ENCODE measurements at places on chromosomes 1 and 21.
A peak's percentile ranks its signal among the peaks of the same experiment; 100 is the strongest.

DNA sequence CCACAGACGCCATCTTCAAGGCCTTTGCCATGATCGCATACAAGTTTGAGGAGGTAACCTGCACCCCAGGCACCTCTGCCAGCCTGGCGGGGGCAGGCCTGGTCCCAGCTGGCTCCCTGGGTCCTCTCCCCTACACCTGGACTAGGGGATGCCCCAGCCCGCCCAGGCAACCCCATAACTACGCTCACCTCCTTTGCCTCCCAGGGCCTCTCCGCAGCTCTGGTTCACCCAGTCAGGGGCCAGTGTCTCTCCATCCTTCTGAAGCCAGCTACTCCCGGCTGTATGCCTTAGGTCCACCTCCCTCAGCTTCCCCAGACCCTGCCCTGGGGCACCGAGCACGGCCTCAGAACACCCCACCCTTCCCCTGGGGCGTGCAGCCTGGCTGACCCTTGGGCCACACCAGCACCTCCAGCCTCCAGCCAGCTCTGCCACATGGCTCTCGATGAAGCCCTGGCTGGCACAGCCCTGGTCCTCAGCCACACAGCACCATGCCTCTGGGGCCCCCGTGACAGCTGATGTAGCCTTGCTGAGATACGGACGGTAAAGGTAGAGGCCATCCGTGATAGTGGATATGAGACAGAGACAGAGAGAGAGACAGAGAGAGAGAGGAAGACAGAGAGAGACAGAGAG, 80.4 kb upstream of the COL6A1 start:
- no peak for DNase-seq

DNA sequence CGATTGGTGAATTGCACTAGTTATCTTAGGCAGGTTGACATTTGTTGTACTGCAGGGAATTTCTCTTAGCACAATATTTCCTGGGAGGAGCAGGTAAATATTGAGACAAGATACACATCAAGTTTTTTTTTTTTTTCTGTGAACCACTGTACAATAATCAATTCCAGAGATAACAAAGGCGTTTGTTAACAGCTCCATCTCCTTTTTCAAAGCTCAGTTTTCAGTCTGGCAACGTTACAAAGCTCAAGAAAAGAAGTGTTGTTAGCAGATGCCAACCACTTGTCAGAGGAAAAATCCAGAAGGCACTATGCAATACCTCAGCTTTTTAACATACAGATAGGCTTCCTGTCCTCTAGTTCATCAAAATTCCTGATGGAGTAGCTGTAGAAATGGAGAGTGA, 40.9 kb upstream of the DAB1 start:
- DNase-seq: no peak

DNA sequence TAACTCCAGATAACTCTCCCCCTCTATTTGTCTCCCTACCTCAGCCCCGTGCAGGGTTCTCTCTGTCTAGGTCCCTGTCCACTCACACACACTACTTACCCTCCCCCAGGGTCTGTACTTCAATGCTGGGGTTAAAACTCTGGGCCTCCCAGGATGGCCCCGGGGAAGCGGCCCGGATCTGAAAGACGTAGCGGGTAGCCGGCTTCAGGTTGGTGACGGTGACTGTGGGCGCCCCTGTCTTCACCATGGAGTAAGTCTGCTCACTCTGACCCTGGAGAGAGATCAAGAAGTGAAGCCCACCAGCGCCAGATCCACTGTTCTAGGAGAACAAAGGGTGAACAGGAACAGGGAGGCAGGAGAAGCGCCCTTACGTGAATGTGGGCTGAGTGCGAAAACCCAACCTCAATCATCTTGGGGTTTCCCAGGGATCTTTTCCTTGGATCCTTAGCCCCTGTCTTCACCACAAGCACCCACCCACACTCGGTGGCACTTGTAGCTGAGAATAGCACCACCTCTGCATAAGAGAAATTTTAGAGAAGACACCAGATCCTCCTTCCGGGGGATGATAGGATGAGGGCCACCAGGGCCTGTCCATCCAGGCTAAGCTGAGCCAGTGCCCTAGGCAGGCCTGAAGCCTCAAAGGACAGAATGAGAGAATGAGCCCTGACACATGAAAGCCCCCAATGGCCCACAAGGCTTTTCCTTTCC, 33.5 kb downstream of the EPHA10 start:
- no peak for DNase-seq

- no peak for DNase-seq
These were observed 356.1 kb downstream of the OMA1 start for GRCh38 chr1:58190267-58190988.

- no peak for DNase-seq
These were observed 3.6 kb downstream of the NHLH2 start for GRCh38 chr1:115837341-115837739.

- no peak for DNase-seq
These were observed 206.3 kb upstream of the KCTD3 start for GRCh38 chr1:215360758-215361157.

DNA sequence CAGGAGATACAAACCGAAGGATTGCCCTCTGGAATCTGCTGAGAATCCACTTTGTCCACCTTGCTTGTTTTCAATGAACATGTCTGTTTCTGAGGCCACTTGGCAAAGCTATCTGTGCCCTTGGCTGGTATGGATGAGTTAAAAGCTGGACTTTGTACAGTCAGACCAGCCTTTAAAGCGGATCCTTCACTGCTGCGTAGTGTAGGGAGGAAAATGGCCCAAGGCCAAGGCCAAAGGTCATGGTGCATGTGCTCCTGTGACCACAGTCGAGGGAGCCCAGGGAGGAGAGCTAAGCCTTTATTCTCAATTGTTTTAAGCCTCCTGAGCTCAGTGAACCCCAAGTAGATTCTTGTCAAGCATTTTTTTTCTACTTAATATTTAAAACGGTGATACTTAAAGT, 37.0 kb downstream of the KCNJ15 start:
- DNase-seq: no peak

GRCh38 chr1:101290119-101290921, 53.5 kb downstream of the S1PR1 start:
- DNase-seq: no peak

- DNase-seq: no peak
These were observed 20.2 kb downstream of the TAL1 start for GRCh38 chr1:47211796-47212269.

GRCh38 chr21:44666401-44667320, at the start of gene KRTAP12-2:
Gene KRTAP12-2, minus strand, starts transcription at chr21:44666927. Its CDS starts 41 bp downstream, at chr21:44666886.
- DNase-seq: no peak

- DNase-seq: no peak
These were observed 20.4 kb upstream of the SPATA6 start for GRCh38 chr1:48492392-48492791.

DNA sequence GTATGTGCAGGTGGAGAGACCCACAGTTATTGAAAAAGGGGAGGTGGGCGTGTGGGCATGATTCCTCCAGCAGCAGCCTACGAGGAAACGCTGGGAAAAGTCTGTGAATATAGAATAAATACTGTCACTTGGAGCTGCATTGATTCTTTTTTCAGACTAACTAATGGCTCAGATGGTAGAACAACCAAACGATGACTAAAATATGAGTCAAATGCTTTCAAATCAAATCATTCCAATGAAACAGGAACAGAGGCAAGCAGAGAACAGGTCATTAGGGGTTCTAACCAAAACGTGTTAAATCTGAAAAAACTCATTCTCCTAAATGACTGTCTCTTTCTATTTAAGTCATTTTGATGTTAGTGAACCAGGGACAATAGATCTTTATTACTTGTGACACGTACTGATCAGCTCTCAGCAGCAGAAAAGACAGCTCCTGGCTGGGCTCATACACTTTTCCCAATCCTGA, 35.1 kb upstream of the SEC16B start:
- DNase-seq: peak; percentile 37

DNA sequence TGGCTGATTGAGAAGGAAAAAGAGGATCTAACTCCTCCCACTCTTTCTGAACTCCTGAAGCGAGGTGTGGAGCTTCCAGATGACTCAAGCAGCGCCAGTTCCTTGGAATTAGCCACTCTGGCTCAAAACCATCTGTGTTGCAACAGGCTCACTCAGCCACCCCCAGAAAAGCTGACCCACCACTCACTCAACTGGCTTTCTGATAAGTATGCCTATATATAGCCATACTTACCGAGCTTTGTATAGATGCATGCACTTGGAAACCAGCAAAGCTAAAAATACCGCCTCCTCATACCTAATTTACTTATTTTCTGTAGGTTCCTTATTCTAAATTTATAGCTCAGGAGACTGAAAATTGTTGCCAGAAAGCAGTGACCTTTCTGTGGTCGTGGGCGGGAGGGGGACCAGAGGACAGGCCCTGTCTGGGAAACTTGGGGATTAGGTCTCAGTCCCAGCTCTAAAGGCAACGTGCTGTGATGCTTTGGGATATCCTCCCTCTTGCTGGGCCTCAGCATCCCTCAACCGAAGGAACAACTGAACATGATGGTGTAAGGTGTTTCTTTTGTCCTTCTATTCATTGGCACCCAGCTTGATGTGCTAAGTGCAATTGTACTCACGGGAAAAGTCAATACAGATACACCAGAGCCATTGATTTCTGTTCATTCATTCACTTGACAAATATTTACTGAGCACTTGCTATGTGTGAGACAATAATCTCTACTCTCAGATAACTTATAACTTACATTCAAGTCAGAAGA, 65.7 kb downstream of the NENF start:
- DNase-seq: peak; percentile 64

- no peak for DNase-seq
These were observed 7.1 kb downstream of the ATP1A4 start for GRCh38 chr1:160158534-160158933.

DNA sequence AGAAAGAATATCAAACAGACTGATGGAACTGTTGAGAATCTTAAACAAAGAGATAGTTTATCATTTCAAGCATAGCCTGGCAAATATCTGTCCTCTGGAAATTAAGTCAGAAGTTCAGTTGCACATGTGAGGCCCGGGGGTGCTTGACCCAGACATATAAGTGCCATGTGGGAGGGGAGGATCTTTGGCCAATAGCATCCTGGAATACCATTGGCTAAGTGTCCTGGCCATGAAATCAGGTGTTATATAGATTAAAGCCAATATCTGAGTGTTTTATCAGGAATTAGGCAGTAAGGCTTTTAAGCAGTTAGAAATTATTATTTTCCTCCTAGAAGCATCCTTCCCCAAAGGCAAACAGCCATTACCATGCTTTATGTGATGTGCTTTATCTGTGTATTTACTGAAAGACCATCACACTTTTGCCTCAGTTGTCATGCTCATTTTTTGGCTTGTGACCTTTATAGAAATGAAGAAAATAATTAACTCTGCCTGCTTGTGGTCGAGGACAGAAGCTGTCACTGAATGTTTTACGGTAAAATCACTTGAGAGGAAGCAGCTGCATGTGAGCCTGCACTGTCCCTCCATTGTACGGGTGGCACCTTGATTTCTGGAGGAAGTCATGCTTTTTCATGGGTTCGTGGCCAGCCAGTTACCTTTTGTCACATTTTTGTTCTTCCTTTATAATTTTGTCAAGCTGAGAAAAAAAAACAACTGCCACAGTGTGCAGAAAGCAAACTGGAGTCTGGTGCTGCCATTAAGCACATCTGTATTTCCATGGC, 259.9 kb upstream of the FMN2 start:
- DNase-seq: no peak

DNA sequence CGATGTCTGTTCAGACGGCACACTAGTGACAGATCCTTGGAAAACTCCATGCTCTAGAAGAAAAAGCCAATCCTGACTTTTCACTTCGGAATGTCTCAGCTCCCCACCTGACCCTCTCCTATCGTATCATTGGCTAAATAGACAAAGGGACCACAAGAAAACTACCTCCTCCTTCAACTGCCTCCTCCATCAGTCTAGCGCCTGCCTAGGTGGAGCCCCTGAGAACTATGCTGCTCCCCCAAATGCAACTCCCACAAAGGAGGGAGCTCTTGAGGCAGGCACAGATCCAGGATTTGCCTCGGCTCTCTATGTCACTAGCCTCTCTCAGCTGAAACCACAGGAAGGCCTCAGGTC, 148.4 kb downstream of the TOMM20 start:
- DNase-seq: no peak

GRCh38 chr1:161244888-161245287, 6.9 kb upstream of the NR1I3 start:
- DNase-seq: no peak

DNA sequence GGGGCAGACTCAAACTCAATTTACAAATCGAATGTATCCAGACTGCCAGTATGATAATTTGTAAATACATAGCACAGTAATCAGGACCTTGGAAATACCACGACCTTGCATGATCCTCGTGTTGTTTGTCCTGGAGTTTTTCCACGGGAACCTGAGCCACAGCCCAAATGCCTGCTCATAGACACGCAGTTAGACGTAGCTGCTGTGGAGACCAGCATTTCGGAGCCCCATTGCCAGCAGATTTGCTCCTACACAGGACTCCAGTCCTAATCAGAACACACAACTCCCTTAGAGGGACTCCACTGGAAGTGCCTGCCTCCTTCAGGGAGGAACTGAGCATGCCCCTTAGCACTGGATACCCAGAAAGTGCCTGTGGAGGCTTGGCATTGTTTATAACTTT, 163.2 kb downstream of the GALNT2 start:
- DNase-seq: no peak

GRCh38 chr1:45815667-45816458, 12.5 kb downstream of the MAST2 start:
- peak; percentile 26 for DNase-seq

DNA sequence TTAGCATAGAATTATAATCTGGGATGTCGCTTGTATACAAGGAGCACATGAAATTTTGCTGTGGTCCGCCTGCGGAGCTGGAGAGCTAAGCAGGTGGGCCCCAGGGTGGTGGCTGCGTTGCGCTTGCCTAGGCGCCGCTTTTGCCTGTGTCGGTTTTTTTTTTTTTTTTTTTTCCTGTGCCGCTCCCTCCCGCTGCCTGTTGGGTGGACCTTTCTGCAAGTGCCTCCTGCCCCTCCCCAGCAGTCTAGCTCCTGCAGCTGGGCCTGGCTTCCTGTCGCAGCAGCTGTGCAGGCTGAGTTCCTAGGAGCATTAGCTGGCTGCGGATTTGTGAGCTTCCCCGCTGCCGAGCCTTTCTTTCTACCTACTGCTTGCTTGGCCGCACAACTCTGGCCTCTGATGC, 20.6 kb downstream of the PYHIN1 start:
- no peak for DNase-seq

DNA sequence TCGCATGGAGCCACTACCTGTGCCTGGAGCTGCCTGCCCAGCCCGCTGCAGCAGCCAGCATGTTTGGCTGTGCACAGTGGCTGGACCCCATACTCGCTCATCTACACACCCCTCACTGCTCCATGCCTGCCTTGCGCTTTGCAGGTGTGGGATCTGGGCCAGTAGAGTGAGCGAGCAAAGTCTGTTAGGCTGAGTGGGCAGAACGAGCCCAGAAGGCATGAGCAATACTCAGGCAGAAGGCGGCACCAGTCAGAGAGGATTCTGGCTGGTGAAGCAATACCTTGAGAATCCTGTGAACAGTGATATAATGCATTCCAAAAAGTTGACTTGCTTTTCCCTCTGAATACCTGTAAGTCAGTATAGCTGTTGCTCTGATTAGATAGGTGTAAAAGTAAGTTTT, 816.4 kb downstream of the KCNT2 start:
- no peak for DNase-seq

- no peak for DNase-seq
These were observed 11.0 kb downstream of the XPR1 start for GRCh38 chr1:180642781-180643180.

- no peak for DNase-seq
These were observed 36.8 kb upstream of the TENT5C start for GRCh38 chr1:117568999-117569398.

- no peak for DNase-seq
These were observed 1.1 kb downstream of the IL10RB start for GRCh38 chr21:33267250-33267649.

Measured in GM03348 (cell line).